ENCODE measurements at places on chromosomes 16 and 17.

GRCh38 chr17:61368049-61368831 is 31.4 kb upstream of the TBX2 start:
- no peak for DNase-seq

GRCh38 chr16:85681255-85681654 is 7.5 kb downstream of the GINS2 start:
- no peak for DNase-seq

DNA sequence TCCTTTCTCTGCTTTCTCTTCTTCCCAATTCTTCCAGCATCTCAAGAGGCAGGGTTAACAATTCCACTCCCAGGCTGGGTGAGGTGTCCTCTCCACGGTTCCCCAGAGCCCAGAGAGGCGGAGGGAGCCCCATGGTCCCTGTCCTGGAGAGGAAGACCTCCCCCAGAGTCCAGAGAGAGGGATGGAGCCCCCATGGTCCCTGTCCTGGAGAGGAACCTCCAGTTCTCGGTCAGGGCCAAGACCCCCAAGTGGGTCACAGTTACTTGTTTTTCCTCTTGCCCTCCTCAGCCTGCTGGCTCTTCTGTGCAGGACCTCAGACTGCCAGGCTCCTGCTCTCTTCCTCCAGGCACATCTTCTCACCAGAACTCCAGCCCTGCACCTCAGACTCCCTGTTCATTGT is 135.2 kb downstream of the RPTOR start:
- no peak for DNase-seq

GRCh38 chr16:25570131-25570530 is 121.6 kb upstream of the HS3ST4 start:
- DNase-seq = no peak

GRCh38 chr16:27954191-27954590 is 109.3 kb downstream of the GSG1L start:
- DNase-seq = no peak

GRCh38 chr16:84841787-84842300 is 22.1 kb downstream of the CRISPLD2 start:
- DNase-seq = no peak

DNA sequence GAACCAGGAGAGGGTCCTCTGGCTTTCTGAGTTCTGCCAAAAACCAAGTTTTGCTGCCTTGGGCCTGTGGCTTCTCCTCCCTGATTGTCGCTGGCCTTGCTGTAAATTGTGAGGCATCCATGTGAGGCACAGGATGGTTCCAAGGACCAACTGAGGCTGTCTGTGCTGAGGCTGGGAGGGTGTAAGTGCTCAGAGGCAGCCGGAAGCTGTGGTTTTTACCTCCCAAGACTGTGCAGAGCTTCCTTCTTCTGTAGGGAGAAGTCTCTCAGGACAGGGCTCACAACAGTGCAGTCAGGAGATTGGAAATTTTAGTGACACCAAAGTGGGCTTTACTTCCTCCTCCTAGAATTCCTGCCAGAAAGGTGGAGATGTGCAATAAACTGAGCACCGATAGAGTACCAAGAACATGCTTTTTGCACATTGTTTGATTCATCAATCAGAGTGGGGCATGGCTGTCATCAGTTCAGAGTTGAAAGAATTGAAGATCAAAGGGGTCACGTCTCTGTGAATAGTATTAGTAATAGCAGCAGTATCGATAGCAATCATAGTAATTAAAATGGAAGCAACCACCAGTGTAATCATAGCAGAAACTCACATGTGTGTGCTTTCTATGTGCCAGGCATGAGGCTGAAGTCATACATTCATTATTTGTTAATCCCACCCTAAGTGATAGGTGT is 467.1 kb downstream of the WWOX start:
- DNase-seq = peak; percentile 15

- no peak for DNase-seq
These were observed 1.0 kb upstream of the NLRC5 start for GRCh38 chr16:56988161-56988947.

GRCh38 chr16:72380283-72380682 is 208.3 kb upstream of the PMFBP1 start:
- no peak for DNase-seq

DNA sequence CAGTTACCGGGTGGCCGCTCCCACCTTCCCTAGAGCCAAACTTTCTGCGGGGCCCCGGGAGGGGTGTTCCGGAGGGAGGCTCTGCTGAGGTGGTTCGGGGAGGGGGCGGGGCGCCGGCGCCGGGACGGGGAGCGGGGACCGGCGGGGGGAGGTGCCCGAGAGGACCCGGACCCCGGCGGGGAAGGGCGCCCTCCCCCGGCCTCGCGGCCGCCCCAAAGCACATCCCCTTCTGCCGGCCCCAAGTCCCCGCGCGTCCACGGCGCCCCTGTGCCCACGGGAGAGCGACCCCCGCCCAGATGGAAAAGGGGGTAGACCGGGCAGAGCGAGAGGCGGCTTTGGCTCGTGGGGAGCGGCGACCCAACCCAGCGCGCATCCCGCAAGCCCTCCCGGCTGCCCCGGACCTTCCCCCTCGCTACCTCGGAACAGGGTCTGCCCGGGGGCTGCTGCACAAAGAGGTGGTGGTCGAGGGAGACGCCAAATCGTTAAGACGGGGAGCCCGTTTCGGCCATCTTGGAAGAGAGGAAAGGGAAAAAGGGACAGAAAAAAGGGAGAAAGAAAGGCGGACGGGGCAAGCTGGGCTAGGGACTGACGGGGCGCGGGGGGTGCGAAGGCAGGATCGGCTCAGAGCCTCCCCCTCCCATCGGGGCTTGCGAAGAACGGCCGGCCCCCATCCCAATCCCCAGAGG is 530 bp downstream of the PCGF2 start:
- no peak for DNase-seq

- DNase-seq = no peak
These were observed 557.7 kb downstream of the MAF start for GRCh38 chr16:79042886-79043285.

DNA sequence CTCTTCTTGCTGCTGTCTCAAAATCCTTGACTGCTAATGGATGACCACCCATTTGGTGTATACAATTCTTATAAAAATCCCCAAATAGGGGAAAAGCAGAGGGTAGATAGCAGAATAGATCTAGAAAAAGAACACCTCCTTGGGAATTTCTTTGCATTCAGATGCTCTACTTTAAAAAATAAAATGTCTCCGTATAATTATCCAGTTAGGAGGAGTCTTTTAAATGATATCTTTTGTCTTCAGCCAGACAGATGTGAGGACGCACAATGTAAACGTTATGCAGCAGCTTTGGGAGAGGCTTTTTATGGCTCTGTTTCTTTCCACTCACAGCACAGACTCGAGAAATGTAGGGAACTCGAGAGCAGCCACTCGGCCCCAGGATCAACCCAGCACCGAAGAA is 300.2 kb downstream of the IRF8 start:
- DNase-seq = no peak

DNA sequence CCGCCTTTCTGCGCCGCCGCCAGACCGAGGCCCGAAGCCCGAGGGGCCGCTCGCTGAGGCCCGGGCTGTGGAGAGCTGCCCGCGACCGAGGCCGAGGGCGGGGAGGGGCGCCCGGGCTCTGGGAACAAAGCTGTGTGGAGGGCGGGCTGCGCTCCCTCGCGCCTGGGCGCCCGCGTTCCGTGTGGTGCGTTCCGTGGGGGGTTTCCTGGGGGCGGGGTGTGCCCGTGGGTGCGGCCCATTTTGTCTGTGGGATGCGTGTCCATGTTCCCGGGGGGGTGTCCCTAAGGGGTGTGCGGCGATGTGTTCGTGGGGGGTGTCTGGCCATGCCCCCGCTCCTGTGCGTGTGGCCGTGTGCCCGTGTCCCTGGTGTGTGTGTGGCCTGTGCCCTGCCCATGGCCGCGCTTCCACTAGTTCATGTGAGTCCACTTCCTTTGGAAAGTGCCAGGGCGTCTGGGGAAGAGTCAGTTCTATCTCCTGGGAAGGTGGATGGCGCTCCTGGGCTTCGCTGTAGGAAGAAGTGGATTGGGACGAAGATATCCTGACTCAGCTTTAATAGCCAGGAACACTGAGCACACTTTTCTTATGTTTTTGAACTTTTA is 520 bp downstream of the JPT2 start:
- DNase-seq = peak; percentile 28

DNA sequence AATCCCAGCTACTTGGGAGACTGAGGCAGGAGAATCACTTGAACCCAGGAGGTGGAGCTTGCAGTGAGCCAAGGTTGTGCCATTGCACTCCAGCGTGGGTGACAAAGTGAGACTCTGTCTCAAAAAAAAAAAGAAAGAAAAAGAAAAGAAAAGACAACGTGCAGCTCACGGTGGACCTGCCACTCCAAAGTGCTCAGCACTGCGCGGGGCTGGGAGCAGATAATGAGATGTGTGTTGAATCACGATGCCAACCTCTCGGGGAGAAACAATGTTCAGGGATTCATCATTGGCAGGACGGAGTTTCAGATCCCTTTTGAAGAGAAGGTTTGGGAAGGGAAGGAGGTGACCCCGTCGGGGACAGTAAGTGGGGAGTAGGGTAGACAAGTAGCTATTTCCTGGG is 19.2 kb downstream of the WFDC1 start:
- no peak for DNase-seq

DNA sequence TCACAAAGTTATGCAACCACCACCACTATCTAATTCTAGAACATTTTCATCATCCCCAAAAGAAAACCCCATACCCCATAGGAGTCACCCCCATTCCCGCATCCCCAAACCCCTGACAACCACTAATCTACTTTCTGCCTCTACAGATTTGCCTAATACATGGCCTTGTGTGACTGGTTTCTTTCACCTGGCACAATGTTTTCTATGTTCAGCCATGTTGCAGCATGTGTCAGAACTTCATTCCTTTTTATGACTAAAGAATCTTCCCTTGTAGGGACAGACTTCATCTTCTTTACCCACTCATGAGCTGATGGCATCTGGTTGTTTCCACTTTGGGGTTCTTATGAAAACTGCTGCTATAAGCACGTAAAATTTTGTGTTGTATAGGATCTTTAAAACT is 34.6 kb downstream of the CYTH1 start:
- peak; percentile 33 for DNase-seq

- DNase-seq = no peak
These were observed 6.1 kb upstream of the ALOX12 start for GRCh38 chr17:6989779-6990178.

DNA sequence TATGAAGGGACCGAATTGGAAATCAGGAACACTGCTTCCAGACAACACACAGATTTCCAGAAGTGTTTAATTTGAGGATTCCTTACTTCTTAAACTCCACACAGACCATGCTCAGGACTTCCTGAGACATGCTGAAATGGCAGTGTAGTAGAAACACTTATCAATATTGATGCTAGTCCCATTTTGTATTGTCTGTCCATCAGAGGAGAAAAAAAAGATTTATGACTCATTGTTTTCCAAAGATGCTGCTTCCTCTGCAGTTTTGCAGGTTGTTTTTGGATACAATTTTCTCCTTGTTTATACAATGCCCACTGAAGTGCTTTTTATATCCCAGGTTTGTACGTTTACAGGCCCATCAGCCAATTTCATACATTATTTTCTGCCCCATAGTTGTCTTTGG is 68.3 kb upstream of the TANC2 start:
- DNase-seq = no peak

All from inflammatory macrophage treated with lipopolysaccharide for 1 hour (primary cell).